ENCODE measurements at places on chromosomes 13 and 19.

- no peak for DNase-seq
These were observed 102.9 kb downstream of the SHISA2 start for GRCh38 chr13:25948910-25949309.

GRCh38 chr19:54888239-54888638, 14.2 kb downstream of the FCAR start:
- DNase-seq: no peak

DNA sequence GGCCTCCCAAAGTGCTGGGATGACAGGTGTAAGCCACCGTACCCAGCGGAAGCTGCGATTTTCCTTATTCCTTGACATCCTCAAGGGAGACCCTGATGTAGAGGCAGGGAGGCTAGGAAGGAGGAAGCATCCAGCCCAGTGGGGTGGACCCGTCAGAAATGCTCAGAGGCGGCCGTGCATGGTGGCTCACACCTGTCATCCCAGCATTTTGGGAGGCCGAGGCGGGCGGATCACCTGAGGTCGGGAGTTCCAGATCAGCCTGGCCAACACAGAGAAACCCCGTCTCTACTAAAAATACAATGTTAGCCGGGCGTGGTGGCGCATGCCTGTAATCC, 11.6 kb downstream of the GZMM start:
- no peak for DNase-seq

DNA sequence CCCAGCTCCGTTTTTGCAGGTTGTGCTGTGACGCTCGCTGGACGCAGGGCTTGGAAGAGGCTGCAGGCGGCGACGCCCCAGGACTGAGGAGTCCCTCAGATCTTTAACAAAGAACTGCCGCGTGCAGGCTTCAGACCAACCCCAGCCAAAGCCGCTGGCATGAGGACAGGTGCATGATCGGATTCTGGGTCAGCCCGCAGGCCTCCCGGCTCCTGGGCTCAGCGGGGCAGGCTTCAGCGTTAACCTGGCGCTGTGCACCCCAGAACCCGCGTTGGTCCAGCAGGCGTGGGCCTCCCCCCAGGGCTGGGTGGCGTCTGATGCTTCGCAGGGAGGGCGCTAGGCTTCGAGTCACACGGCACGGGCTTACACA, 920 bp upstream of the TIMM13 start:
- DNase-seq: no peak

DNA sequence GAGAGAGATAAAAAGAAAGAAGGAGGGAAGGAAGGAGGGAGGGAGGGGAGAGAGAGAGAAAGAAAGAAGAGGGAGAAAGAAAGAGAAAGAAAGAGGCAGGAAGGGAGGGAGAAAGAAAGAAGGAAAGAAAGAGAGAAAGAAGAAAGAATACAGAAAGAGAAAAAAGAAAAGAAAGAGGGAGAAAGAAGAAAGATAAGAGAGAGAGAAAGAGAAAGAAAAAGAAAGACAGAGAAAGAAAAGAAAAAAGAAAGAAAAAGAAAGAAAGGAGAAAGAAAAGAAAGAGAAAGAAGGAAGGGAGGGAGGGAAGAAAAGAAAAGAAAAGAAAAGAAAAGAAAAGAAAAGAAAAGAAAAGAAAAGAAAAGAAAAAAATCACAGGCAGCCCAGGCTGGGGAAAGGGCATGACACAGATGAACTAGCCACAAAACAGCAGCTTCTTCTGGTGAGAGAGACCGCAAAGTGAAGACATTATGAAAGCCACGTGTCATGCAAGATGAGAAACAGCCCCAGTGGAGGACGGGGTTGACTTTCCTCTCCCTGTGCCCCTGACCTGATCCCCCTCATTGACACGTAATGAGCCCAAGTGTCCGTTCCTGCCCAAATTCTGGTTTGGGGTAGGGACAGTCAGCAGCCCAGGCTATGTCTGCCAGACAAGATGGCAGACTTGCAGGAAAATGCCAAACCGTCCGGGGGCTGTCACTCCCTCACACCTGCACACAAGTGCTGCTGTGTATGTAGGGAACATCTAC, 102.1 kb downstream of the INSR start:
- DNase-seq: no peak

DNA sequence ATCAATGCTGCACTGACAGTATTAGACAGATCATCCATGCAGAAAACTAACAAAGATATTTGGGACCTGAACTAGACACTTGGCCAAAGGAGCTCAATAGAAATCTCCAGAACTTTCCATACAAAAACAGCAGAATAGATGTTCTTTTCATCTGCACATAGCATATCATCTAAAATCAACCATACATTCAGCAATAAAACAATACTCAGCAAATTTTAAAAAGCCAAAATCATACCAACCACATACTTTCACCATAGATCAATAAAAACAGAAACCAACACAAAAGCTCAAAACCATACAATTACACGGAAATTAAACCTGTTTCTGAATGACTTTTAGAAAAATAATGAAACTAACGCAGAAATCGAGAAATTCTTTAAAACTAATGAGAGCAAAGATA, 592.6 kb downstream of the SLITRK5 start:
- DNase-seq: no peak

Measured in DMS79 treated with DMSO at 0.1 percent for 48 hours (cell line).